ENCODE measurements at places on chromosomes 5 and 9.

DNA sequence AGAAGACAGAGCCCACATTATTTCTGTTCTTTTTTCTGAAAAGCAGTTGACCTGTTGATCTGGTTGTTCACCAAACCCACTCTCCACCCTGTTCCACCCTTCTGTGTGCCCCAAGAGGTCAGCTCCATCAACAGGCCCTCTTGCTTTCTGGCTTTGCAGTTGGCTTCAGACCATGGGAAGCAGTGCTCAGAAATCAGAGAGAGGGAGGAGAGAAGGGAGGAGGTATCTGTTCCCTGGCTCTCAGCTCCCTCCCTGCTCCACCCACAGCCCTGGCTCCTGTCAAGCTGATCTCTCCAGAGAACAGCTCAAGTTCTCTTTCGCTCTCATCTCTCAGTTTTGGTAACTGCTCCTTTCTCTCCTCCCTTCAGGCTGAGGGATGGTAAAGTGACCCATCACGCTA, 144.2 kb upstream of the RAI14 start:
- DNase-seq, result no peak

- DNase-seq, result no peak
Measured at GRCh38 chr5:93381057-93381456, 200.0 kb downstream of the NR2F1-AS1 start.

DNA sequence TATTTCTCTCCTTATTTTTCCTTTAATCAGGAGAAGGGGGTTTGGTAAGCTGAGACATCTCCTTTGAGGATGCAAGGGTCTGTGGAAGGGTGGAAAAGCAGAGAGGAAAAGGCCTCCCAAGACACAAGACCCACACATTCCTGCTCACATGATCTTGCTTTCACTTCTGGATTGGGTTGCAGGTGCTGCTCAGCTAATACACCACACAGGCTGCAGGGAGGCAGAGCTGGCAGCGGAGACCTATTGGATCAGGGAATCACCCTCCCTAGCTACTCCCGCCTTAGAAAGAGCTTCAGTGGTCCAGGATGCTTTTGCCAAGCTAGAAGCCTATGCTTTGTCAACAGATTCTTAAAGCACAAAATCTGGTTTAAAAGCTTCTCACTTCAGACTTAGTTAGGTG, 87.6 kb upstream of the IL33 start:
- DNase-seq, result no peak

DNA sequence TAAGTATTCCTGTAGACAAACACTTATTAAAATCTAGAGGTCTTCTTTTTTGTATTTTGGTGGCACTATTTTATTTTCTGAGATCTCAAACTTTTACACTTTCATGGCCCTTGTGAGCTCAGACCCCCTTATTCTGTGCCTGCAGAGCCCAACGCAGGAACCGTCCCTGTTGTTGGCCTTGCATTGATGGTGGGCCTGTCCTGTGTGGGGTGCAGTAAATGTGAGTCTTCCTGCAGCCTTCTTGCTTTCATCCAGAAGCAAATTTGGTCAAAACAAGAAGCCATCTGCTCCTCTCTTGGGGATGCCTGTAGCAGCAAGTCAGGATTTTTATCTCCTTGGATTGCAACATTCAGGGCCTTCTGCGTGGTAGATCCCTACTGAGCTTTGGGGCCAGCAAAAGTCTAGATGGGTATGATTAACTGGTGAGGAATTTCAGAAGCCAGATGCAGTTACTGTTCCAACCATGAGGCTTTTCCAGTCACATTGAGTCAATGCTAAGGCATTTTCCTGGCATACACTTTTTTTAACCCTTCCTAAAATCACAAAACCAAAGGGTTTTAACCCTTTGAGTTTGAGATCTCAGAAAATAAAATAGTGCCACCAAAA, 31.7 kb downstream of the BASP1 start:
- peak; percentile 88 for DNase-seq

DNA sequence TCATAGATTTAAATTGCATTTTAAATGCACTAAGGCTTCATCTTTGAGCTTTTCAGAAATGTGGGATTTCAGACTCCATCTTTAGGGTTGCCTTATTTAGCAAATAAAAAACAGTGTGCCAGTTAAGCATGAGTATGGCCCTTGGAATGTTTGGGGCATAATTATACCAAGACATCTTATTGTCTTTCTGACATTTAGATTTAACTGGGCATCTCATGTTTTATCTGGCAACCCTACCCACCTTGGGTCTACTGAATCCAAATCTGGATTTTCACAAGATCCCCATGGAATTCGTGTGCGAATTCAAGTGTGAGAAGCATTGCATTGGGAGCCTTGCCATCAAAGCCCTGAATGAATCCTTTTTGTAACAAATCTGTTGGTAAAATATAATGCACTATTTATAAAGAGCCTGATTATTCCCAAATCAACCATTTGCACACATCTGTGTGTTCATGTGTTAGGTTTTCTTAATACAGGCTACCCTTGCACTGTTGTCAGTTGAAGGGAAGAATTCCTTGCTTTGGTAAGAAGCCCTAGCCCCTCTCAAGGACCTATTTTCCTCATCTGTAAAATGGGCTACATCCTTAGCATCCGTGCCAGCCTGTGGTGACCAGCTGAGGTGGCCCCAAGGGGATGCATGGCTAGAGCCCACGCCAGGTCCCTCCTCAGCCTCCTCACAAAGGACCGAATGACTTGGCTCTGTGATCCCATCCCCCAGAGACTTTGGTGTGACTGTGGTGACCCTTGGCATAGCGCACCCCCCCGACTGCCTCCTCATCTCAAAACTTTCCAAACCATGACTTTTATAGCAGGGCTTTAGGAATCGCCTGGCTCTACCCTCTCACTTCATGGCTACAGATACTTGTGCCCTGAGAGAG, 8.1 kb downstream of the GSN start:
- DNase-seq, result no peak

DNA sequence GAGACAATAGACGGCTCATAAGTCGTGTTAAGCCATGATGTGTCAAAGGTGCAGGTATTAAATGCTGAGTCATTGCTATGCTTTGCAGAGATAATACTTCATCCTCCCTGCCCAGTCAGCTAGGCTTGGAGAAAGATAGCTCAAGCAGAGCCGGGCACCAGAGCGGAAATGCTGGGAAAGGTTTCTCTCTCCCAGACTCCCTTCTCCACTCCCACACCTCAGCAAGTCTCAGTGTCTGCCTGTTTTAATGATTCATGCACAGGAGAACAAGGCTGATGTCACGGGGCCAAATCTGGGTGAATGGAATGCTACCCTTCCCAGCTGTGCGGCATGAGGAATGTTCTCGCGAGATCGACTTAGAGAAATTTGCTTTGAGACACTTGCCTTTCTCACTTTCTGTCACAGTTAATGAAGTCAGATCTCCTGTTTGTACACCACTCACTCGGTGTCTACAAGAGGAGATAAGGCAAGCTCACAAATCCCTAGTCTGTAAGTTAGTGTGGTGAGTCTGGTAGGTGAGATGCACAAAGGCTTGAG, 204.4 kb downstream of the EFNA5 start:
- DNase-seq, result no peak

DNA sequence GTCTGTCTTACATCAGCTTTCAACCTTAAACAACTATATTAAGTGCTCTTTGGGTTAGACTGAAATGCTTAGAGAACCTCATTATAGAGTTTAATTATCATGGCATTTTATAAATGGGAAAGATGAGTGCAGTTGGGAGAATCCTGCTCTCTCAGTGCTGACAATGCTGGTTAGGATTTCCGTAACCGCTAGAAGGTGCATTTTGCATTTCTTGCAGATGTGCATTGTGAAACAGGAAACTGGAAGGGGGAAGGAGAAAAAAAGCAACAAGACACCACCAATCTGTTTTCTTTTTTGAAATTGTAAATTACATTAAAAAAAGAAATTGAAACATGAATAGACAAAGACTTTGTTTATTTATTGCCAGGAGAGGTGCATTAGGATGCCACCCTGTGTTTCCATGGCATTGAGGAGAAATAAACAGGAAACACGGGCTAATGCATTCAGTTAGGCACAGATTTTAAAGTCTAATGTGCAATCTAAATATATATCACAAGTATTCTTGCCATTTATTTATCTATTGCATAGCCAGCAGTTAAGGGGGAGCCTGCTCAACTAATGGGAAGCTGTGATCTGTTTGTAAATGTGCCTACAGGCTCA, 478.9 kb downstream of the PSAT1 start:
- no peak for DNase-seq

DNA sequence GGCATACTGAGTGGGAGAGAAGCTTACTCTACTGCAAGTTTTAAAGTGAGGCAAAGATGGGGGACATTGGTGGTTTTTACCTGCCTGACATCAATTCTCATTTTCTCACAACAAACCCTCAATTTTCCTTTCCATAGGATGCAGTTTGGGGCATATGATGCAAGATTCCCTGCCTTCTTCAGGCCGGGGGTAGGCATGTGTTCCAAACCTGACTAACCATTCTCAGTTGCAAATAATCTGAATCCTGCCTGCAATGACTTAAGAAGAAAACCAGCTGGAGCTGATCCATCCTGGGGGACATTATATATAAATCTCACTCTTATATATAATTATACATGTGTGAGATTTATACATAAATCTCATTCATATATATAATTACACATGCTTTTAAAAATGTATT, 223.6 kb upstream of the EFNA5 start:
- DNase-seq, result no peak

- no peak for DNase-seq
Measured at GRCh38 chr5:174354571-174354970, 309.1 kb downstream of the NSG2 start.

GRCh38 chr5:2240118-2240904, 357.6 kb upstream of the IRX4 start:
- DNase-seq, result no peak

GRCh38 chr9:25461416-25461815, 216.8 kb downstream of the TUSC1 start:
- DNase-seq, result no peak

DNA sequence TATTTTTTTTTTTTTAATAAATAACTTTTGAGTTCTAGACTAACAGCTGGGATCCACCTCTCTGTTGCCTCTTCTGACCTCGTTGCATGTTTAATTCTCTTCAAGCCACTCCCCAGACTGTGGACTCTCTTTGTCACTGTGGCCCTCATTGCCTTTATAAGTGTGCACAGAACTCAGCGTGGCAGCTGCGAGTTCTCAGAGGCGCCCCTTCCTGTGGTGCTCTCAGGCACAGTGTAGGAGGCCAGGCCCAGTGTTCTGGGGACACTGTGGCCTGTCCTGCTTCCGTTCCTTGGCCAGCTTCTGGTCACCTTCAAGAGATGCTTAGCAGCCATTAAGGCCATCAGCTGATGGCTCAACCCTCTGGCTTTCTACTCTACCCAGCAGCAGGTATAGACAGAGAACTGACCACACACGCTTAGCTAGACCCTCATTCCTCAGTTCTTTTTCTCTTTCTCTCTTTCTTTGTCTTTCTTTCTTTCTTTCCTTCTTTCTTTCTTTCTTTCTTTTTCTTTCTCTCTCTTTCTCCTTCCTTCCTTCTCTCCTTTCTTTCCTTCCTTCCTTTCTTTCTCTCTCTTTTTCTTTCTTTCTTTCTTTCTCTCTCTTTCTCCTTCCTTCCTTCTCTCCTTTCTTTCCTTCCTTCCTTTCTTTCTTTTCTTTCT, 27.7 kb downstream of the STC2 start:
- DNase-seq, result no peak

GRCh38 chr5:83357621-83358231, 113.8 kb upstream of the VCAN start:
- no peak for DNase-seq

DNA sequence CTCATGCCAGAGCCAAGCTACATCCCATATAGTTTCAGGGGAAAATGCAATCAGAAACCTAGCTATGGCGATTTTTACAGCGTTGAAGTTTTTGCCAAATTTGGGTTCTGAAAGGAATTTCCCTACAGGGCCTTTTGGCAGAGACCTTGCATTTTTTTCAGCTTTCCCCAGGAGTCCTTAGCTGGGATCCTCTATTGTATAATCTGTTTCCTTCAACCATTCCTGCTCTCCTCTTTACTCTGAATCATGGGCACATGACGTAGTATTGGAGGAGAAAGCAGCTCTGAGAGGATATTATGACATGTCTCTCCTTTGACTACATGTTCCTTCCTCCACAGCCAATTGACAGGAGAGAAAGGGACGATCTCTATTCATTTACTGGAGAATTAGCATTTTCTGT, 118.5 kb upstream of the ERCC6L2 start:
- DNase-seq, result peak; percentile 78

DNA sequence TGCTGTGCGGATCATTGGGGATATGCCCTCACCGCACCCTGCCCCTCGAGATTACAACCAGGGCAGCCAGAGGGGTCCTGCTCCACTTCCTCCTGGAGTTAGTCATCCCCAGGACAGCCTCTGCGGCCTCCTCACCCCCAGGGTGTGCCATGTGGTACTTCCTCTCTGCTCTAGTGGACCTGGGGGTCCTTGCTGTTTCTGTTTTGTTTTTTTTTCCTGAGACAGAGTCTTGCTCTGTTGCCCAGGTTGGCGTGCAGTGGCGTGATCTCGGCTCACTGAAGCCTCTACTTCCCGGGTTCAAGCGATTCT, 5.2 kb upstream of the FCN1 start:
- DNase-seq, result no peak

- no peak for DNase-seq
Measured at GRCh38 chr5:69242215-69242927, 7.7 kb downstream of the CDK7 start.
